ENCODE measurements at places on chromosomes 5 and 9. TPM values are rescaled to one million over a fixed set of nuclear protein-coding genes. Genes with fewer than 3 reads are reported as not detected.

DNA sequence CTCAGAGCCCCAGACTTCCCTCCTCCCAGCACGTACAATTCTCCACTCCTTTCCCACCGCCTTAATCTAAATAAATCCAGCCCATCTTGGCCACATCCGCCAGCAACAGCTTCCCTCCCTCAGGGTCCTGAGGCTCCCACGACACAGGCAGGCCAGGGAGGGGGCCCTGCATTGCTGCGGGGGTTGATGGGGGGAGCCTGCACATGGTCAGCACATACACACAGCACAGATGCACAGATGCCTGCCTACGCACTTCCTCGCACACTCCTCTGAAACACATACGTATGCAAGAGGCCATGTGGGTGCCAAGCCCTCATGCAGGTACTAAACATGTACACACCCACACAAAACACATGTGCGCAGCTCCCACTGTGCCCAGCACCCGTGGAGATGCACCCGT is 14.8 kb downstream of the PDGFRB start:
- DNase-seq = no peak

DNA sequence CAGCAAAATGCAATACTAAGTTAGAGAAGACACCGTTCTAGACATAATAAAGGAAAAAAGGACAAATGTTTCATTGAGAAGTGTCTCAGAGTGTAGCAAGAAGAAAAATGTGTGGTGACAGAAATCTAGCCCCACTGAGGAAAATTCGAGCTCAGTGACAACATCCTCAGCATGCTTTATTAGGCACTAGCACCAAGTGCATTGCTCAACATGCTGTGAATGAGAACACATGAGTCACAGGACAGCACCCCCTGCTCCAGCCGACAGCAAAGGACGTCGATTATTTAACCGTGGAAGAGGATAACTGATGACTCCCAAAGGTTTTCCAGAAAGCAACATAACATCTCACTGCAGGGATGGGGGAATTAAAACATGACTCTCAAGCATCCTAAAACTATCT is 182.7 kb downstream of the GNAQ start:
- peak; percentile 73 for DNase-seq

- DNase-seq = no peak
Observed at GRCh38 chr9:75128535-75128934, 40.2 kb downstream of the OSTF1 start.

- DNase-seq = no peak
Observed at GRCh38 chr5:53123702-53124101, 14.1 kb upstream of the MOCS2 start.

GRCh38 chr5:33422191-33422590 is 18.6 kb upstream of the TARS1 start:
- DNase-seq = no peak

DNA sequence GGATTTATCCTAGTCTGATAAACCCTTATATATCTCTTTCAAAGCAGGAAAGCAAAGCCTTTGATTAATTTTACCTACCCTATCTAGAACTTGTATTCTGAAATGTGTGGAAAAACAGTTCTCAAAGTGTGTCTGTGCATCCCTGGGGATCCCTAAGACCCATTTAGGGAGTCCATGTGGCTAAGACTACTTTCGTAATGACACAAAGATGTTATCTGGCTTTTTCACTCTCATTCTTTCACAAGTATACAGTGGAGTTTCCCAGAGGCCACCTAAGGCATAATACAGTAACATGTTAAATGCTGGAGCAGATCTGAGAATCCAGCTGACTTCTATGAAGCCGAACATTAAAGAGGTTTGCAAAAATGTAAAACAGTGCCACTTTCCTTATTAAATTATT is 54.3 kb upstream of the TNFSF15 start:
- no peak for DNase-seq

DNA sequence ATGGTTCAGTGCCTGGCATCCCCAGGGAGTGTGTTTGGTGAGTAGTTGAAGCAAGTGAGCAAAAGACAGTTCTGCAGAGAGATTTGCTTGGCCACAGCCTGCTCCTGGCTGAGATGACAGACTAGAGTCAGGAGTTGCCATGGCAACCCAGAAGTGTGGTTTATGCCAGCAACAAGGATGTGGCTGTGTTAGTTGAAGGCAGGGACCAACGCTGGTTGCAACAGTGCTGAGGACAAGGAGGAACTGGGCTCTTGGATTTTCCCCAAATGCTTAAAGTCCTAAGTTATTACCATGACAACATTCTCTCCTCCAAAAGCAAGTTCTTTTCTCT is 2.7 kb downstream of the NXNL2 start:
- DNase-seq = peak; percentile 96

- no peak for DNase-seq
Observed at GRCh38 chr5:61232490-61233050, 70.3 kb upstream of the SMIM15 start.

GRCh38 chr5:6583049-6583880 is 49.6 kb downstream of the NSUN2 start:
- peak; percentile 92 for DNase-seq

DNA sequence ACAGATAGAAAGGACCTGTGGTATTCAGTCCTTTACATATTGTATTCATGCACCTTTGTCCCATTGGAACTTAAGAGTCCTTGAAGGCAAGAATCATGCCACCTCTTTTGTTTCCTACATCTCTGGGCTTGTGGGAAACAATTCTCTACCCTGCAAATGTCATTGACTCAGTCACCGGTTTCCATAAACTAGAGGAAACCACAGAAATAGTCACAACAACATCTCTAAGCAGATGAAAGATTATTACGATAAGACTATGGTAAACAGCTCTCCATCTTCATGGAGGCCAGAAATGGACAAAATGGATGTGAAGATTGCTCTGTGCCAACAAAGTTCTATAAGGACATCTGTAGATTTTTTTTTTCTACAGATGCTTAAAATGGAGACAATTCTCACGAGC is 165.5 kb downstream of the PIK3R1 start:
- DNase-seq = no peak

GRCh38 chr5:53262348-53262970 is 152.9 kb upstream of the MOCS2 start:
- DNase-seq = peak; percentile 48

GRCh38 chr5:14574096-14574495 is 7.5 kb upstream of the OTULINL start:
- DNase-seq = no peak

DNA sequence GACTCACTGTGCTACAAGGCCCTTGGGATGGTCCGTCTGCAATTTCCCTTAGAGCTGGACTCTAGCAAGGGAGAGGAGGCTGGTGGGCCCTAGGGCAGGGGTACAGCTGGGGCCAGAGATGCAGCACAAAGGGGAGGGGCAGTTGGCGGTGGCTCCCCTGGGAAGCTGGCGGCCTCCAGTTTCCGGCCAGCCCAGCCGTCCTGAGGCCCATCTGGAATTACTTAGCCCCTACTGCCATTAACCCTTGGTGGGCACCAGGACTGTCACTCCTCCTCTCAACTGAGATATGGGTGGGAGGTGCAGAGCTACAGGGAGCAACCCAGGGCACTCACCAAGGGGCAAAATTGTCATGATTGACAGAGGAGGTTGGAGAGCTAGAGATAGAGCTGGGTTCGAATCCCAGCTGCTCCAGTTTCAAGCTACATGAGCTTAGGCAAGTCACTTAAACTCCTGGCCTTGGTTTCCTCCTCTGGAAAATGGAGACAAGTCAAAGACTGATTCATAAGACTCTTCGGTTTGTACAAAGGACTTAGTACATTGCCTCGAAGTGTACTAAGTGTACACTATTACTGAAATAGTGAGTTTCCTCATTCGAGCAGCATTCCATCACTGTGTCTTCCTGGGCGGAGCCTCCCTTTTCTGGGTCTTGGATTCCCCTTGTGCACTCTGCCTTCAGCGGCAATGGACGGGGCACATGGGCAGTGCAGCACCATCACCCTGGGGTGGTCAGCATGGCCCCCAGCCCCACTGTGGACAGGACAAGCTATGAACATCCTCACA is 2.7 kb upstream of the PDGFRB start:
- peak; percentile 90 for DNase-seq

- no peak for DNase-seq
Observed at GRCh38 chr9:2984491-2984890, 140.6 kb upstream of the PUM3 start.

DNA sequence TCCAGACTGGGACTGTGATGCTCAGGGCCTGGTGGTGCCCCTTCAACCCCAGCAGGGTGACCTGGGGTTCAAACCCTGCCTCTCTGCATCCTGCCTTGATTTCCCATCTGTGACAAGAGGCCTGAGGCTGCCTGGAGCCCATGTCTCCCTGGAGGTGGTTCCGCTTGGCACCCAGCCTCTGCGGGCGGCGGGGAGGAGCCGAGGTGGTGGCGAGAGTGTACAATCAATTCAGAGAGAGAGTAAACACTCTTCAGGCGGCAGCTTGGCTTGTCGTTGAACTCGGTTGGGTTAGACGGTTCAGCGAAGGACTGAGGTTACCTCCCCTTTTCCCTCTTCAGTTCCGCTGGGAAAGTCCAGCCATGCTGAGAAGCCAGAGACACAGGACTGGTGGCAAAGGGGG is 39.3 kb downstream of the NTNG2 start:
- peak; percentile 85 for DNase-seq

Gene DBH
- not detected for total RNA-seq

Gene TAF11L2
- total RNA-seq = not detected

Gene PLPP1
- total RNA-seq = 69.8 TPM

Gene SHOC1
- total RNA-seq = under 0.01 TPM

Gene ENTR1
- 37.4 TPM for total RNA-seq

Gene PCDHAC1
- total RNA-seq = 0.29 TPM

Gene SEMA6A
- under 0.01 TPM for total RNA-seq

Gene HAND1
- under 0.01 TPM for total RNA-seq

All from osteoblast (primary cell).